ENCODE measurements at places on chromosomes 2 and 18.

DNA sequence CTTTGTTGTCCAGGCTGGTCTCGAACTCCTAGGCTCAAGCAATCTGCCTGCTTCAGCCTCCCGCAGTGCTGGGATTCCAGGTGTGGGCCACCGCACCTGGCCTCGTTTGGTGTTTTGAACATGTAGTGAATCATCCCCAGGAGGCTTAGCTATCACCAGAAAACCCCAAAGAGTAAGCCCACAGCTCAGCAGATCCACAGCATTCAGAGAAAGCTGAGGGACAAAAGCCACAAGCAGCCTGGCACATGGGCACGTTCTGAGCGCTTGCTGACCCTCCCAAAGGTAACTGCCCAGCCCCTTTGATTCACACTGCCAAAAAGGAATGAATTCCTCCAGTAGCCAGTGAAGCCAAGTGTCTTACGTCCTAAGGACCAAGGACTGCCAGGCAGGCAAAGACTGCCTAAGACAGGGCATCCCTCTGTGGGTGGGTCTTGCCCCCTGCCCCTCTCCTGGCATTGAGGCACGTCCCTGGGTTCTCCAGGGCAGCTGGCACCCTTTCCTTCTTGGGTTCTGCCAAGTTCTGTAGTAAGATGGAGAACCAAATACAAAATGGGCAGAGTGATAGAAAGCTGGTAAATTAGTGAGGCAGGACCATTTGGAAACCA lies 31.7 kb downstream of the MBP start:
- no peak for DNase-seq

DNA sequence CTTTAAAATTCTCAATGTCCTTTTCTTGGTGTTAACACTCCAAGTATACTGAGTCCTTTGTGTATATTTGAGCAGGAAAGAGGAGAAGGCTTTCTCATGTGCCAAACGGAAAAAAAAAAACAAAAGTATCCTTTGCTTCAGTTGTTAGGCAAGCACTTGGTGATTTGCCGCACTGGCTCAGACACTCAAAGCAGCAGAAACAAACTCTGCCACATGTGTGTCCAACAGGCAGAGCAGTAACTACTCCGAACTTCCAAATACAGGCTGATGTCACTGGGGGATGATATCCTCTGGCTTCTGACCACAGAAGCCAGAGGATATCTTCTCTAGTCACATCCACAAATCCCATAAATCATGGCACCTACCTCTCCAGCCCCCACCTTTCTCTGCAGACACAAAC lies 108.0 kb upstream of the SALL3 start:
- no peak for DNase-seq

GRCh38 chr2:237514474-237515130 lies 27.6 kb downstream of the MLPH start:
- DNase-seq, result no peak

DNA sequence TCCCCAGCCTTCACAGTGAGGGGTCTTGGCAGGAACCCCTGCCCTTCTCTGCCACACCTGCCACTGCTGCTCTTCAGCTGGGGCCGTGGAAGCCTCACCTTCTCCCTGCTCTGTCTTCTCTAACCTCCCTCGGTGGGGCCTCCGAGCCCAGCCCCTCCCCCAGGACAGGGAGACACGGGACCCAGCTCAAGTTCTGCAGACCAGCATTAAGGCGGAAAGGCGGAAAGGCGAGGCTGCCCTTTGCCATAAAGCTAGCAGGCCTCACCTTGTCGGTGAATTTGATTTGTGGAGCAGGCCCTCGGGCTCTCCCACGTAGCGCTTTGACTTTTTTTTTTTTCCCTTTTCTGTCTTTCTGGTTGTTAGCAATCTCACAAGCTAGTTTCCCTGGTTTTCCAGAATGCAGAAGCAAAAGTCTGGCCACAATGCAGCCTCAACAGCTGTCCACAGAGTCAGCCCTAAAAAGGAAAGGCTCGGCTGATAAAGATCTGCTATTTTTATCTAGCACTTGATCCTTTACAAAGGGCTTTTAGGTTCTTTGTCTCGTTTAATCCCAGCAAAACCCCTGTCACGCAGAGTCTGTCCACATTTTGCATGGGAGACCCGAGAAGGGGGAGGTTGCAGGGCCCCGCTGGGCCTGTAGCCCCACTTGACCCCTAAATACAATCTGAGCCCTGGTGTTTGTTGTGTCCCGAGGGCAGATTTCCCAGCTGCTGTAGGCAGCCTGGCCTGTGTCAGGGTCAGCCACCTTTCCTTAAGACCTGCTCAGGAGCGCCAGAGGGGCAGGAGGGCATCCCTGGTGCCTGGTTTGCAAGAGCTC lies 6.0 kb downstream of the ITM2C start:
- DNase-seq, result peak; percentile 7

GRCh38 chr2:99672766-99673350 lies 183.0 kb upstream of the REV1 start:
- no peak for DNase-seq

GRCh38 chr2:68917034-68917718 lies 35.5 kb downstream of the GKN2 start:
- no peak for DNase-seq

DNA sequence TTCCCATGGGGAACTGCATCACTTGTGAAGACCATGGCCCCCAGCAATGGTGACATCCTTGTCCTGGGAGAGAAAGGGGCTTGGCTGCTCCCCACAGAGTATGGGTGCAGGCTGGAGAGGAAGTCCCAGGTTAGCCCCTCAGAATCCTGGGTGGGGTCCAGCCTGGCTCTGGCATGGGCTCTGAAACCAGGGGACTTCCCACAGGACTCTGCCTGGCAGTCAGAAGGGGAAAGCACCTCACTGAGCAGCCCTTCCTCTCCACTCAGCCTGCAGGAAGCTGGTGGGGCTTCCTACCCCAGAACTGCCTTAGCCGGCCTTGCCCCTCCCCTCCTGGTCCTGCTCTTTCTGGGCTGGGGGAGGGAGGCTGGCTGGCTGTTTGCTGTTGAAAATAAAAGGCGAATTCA lies 3.7 kb downstream of the NEURL3 start:
- DNase-seq, result peak; percentile 46

DNA sequence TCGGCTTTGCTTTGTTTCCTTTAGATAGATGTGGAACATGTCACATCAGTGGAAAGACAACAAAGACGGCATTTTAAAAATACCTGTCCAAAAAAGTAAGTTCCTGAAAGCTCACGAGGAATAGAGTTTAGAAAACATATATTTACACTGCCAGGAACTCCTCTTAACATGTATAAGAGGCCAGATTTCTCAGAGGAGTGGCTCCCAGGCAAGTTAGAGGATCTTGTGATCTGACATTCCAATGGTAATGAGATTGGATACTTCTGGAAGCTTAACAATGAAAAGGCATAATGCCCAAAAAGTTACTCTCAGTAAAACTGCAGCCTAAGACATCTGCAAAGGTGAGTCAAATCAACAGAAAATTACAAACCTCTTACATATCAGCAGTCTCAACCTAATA lies 77.1 kb downstream of the CYRIA start:
- DNase-seq, result no peak

- peak; percentile 22 for DNase-seq
Measured at GRCh38 chr18:57859314-57859713, 56.2 kb upstream of the ATP8B1 start.

- peak; percentile 55 for DNase-seq
Measured at GRCh38 chr18:62325806-62326645, 916 bp downstream of the TNFRSF11A start.

DNA sequence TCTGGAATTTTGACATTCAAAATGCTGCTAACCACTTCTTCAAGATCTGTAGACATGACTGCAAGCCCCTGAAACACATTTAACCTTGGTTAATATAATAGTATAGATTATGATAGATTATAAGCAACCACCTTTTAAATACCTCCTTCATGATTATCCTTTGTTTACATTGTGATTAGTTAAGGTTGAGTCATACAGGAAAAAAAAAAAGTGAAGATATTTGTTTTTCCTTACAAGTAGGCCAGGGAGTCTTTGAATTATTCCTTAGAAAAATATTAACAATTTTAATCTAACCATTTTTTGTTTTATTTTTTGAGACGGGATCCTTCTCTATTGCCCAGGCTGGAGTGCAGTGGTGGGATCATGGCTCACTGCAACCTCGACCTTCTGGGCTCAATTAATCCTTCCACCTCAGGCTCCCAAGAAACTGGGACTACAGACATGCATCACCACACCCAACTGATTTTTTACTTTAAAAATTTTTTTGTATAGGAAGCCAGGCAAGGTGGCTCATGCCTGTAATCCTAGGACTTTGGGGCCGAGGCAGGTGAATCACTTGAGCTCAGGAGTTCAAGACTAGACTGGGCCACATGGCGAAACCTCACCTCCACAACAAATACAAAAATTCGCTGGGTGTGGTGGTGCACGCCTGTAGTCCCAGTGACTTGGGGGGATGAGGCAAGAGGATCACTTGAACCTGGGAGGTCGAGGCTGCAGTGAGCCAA lies 99.4 kb downstream of the SLC39A10 start:
- DNase-seq, result no peak

All from B cell (primary cell).